H7 (cell line): ENCODE measurements at places on chromosomes 3 and 15.

- DNase-seq: no peak
Observed at GRCh38 chr3:12764171-12764776, 5.2 kb upstream of the TMEM40 start.

DNA sequence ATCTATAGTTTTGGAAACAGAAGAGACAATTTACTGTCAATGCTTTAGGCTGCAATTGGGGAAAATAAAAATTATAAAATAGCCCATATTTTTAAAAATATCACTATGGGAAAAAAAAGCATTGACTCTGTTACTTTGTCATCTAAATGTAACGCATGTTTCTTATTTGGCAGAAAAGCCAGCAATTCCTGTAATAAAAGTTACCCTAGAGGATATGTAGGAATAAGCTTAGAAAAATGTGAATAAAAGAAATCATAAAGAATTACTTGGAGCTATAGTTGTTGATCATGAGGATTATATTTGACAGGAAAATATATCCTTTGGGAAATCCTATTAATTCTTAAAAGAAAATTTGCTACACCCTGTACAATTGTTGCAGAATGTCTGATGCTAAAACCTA lies 515.4 kb upstream of the IL12A start:
- DNase-seq: no peak

- no peak for DNase-seq
Observed at GRCh38 chr3:131444180-131444579, 58.6 kb downstream of the MRPL3 start.

GRCh38 chr3:196688349-196688748 lies 23.7 kb downstream of the CEP19 start:
- no peak for DNase-seq

DNA sequence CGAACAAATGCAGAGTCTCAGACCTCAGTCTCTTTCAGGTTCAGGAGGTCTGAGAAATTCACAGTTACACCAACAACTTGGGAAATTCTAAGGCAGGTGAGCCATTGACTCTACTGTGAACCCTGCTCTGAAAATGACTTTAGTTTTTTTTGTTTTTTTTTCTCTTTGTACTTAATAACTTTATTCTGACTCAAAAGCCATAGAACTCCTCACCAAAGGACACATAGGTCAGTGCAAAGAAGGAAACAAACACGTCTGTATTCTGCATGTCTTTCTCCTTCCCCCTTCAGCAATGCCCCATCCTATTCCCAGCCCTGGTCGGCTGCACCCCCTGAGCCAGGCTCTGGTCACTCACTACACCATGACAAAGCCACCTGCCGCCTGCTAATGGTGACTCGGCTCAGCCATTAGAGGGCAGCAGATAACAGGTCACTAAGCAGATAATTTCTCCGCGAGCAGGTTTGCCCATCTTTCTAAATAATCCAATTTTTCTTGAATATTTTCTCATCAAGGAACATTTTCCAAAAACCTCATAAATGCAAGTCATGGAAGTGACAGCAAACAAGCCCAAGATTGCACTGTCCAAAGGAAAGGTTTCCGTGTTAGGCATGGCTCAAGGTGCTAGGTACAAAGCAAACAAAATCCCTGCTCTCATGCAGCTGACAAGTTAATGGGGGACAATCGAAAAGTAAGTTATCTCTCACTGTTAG lies 37.7 kb downstream of the TM4SF4 start:
- DNase-seq: peak; percentile 56
